ENCODE measurements at places on chromosomes 13 and 19.

DNA sequence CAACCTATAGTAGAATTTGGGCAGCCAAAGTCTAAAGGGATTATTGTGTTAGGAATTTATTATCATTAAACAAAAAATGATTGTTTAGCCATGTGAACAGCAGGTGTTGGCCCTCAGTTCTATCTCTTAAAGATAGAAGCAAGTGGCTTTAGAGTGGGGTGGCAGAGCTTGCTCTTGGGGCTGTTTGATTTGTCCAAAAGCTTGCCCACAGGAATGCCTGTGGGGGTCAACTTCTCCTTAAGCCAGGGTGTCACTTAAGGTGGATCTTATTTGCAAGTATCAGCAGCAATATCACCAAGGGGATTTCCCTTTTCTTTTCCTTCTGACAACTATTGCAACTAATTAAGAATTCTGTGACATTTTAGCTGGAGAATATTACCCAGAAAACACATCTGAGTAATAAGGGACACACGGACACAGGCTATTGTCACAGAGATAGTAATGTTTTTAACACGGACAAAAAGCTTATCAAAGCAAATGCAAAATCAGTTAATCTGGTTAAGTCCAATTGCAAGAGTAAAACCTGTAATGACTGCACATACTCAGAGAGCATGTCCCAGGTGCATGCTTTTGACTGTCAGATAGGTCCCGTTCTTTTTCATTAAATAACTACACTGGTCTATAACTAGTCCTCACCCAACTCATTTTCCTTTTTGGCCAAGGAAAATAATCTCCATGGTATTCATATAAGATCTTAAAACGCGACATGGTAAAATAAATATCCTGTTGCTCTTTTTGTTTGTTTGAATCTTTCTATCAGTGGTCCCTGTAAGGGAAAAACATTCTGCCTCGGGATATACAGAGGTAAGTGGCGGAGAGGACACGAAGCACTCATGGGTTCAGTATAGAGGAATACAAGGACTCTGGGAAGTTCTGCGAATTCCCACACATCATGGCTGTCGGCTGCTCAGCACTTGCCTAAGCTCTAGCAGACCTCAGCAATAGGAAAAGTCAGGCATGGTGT lies 172.1 kb upstream of the RFC3 start:
- DNase-seq = no peak

GRCh38 chr19:37966662-37967231 lies 59.7 kb downstream of the SIPA1L3 start:
- DNase-seq = no peak

GRCh38 chr13:34587576-34587975 lies 354.5 kb upstream of the NBEA start:
- no peak for DNase-seq

DNA sequence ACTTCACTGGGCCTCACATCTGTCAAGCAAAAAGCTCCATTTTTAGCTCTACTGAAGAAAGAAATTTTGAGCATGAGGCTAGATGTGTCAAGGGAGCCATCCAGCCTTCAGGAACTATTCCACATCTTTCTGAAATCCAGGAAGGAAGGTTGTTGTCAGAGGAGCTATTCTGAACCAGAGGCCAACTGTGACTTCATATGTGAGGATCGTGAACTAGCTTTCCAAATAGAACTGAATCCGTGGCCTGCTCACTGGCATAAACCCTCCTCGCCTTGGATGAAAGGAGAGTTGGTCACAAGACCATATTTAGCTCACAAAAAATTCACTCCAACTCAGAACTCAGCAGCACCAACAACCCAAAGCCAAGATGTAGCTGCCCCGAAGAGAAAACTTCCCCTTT lies 195.8 kb downstream of the FOXO1 start:
- DNase-seq = no peak

- no peak for DNase-seq
Measured at GRCh38 chr13:51628059-51628852, 44.0 kb downstream of the WDFY2 start.

GRCh38 chr19:40685563-40685962 lies 4.9 kb downstream of the NUMBL start:
- no peak for DNase-seq

- DNase-seq = no peak
Measured at GRCh38 chr19:40641281-40641680, 40.1 kb downstream of the LTBP4 start.

DNA sequence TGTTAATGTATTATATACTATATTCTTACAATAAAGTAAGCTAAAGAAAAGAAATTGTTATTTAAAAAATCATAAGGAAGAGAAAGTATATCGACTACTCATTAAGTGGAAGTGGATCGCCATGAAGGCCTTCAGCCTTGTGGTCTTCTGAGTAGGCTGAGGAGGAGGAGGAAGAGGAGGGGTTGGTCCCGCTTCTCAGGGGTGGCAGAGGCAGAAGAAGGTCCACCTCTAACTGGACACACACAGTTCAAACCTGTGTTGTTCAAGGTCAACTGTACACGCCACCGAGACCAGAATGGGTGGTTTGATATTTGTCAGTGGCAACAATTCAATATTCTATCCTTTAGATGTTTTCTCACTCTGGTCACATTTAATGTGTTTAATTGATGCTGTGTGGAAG lies 67.2 kb downstream of the ALOX5AP start:
- no peak for DNase-seq

- no peak for DNase-seq
Measured at GRCh38 chr13:35923347-35923746, 207.8 kb downstream of the DCLK1 start.

- DNase-seq = no peak
Measured at GRCh38 chr13:104983601-104984000, 1551.9 kb downstream of the EFNB2 start.

DNA sequence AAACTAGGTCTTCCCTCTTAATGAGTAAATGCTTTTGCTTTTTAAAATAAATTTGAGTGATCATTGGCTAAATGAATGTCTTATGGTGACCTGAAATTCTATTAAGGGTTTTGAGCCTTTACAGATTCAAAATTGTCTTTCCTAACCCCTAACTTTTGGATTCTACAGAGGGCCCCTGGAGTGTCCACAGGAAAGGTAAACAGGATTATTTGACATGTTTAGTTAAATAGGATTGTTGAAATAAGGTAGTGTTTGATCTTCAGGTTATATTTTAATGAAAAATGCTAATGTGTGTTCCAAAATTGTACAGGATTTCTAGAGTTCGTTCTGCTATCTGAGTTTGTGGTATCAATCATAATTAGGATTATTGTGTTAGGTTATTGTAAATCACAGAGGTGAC lies 55.9 kb upstream of the GJB6 start:
- no peak for DNase-seq

Data from SK-MEL-5 (cell line).